Thoracic aorta (tissue), 2 donors: ENCODE measurements at places on chromosomes 4 and X. TPM values are rescaled to one million over a fixed set of nuclear protein-coding genes. Genes with fewer than 3 reads are reported as not detected.

The TRIM60 gene
- total RNA-seq, result not detected

The ADH6 gene
- not detected for total RNA-seq

The GNRHR gene
- total RNA-seq, result not detected

The BCAP31 gene
- total RNA-seq, result 82.7 TPM

The PSAPL1 gene
- not detected for total RNA-seq

The PF4V1 gene
- not detected for total RNA-seq

The FAM120C gene
- total RNA-seq, result 6.8 TPM

The THAP9 gene
- 2.7 TPM for total RNA-seq
